ENCODE measurements at places on chromosomes 4 and X. TPM values are rescaled to one million over a fixed set of nuclear protein-coding genes. Genes with fewer than 3 reads are reported as not detected.

Gene TGIF2LX
- not detected for total RNA-seq

Gene PSAPL1
- total RNA-seq = not detected

Gene P2RY8
- total RNA-seq = not detected

Gene COL4A5
- total RNA-seq = 90.6 TPM

Gene MAGEA12
- total RNA-seq = not detected

Gene TACC3
- 37.7 TPM for total RNA-seq
